CD8-positive, alpha-beta memory T cell (primary cell): ENCODE measurements at places on chromosomes 7 and 10. TPM values are rescaled to one million over a fixed set of nuclear protein-coding genes. Genes with fewer than 3 reads are reported as not detected.

DNA sequence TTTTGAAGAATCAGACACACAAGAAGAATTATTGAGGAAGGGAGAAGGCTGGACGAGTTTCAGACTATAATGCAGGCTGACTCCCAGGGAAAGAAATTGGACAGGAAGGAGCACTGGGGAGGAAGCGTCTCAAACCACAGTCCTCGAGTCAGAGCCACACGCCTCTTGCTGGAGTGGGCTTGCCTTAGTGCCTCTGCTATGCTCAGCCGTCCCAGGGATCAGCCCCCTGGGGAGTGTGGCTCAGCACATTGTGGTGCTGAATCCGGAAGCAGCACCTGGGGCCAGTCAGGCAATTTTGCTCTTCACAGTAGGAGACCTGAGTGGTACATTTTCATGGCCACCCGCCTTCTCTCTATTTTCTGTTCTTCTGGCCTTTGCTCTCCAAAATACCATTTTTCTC, 67.4 kb upstream of the SLC35G1 start:
- no peak for DNase-seq

DNA sequence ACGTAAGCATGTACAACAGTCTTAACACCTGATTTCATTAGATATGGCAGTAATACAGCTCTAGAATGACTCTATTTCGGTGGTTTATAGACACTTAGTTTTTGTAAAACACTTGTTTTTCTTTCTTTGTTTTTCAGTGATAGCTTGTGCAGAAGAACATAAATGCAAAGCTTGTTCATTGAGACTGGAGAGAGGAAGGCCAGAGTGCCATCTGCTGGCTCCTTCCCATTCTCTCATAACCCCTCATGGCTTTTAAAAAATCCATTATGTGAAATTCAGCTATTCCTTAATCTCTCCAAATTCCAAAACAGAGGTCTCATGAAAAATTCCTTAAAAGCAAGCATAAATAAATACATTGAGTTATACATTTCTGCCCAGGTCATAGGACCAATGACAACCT, 76.3 kb downstream of the CACNB2 start:
- DNase-seq: no peak

DNA sequence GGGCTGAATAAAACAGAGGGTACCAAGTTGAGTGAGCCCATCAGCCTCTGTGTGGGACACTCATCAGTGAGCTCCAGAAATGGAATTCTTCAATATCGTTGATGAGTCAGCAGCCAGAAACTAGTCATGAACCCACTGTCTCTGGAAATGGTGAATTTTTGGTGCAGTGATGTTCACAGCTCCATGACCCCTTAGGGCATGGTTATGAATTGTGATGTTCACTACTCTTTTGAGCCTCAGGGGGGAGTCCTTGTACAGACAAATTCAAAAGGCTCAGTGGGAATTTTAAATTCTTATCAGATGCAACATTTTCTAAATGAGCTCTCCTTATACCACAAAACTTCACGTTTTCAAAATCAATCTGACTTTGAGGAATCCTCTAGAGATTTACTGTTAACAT, 335.7 kb downstream of the PHTF2 start:
- DNase-seq: no peak

DNA sequence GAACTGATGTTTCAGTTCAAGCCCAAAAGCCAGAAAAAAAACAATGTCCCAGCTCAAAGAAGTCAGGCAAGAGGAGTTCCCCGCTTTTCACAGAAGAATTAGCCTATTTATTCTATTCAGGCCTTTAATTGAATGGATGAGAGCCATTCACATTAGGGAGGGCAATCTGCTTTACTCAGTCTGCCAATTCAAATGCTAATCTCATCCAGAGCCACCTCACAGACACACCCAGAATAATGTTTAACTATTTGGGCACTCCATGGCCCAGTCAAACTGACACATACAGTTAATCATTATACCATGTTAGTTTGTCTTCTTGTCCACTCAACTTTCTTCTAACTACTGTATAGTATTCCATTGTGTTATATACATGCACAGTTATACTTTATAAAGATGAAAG, 2.6 kb upstream of the NPSR1 start:
- DNase-seq: no peak

DNA sequence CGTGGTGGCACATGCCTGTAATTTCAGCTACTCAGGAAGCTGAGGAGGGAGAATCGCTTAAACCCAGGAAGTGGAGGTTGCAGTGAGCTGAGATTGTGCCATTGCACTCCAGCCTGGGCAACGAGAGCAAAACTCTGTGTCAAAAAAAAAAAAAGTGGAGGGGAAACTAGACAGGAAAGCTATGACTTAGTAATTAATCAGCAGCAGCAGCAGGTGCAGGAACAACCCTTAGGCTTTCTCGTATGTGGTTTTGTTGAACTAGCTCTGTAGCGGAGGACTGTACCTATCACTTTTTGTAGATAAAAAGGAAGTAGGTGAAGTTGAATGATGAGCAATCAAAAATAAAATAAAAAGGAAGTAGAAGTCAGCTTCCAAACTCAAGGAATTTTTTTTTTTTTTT, 76.9 kb upstream of the KMT2C start:
- peak; percentile 15 for DNase-seq

DNA sequence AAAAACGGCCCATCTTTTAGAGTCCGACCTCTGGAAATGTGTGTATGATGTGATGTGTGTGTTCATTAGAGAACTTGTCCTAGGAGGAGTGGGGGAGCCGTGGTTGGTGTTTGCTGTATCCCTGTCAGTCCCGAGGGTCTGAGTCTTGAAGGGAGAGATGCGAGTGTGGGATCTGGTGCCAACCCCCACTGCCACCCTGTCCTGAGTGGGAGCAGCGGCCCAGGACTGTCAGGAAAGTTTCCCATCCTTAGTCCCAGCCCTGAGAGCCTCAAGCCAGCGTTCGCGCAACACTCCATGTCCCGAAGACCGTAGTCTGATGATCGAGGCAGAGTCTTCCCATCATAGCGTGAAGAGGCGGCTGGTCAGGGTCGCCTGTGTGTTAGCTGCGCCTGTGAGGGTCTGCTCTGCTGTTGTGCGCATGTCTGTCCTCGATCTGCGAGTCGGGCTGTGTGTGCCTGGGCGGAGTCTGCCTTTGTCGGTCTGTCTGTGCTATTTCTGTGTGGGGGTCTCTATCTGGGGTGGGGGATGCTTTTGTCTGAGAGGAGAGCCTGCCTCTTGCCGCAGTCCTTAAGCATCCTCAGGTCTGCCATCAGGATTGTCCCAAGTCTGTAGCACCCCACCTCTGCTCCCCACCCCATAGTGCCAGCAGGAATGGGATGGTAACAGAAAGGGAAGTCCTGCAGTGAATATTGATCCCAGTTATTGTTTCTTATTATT, 514 bp upstream of the CHAT start:
- no peak for DNase-seq

- no peak for DNase-seq
Measured at GRCh38 chr10:124150807-124151417, 57.5 kb upstream of the CHST15 start.

- DNase-seq: no peak
Measured at GRCh38 chr10:112362833-112363232, 11.1 kb upstream of the ACSL5 start.

- DNase-seq: no peak
Measured at GRCh38 chr7:2072042-2072441, 160.7 kb downstream of the MAD1L1 start.

DNA sequence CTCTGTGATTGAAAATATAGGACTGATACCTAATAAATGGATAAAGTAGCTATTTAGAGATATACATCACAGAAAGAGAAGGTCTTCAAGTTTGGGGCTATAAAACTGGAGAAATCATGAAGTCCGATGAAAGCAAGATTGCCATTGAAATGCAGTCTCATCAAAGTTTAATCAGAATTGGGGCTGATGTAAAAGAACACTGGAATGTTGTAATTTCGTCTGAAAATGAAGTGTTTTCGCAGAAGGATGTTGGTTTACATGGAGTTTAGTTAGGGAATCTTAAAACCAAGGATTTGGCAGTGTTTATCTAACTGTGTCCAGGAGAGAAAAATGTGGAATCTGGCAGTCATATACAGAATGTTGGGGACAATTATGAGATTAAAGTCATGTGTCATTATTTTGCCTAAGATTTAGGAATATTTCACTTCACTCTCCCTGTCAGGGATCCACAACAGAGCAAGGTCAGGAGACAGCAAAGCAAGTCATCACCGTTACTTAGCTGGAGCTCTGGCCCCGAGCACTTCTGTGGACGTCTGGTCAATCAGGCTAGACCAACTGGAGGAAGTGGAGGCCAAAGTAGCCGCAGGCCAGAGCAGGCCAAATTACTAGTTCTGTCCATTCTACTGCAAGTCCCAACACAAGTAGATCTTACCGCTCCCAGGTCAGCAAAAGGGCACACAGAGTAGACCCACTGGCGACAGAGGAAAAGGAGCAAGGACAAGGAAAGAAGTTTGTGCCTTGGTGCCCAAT, 37.0 kb downstream of the EPDR1 start:
- DNase-seq: no peak

- no peak for DNase-seq
Measured at GRCh38 chr7:152564656-152565250, 111.2 kb downstream of the XRCC2 start.

- DNase-seq: no peak
Measured at GRCh38 chr10:54444170-54444569, 356.9 kb downstream of the PCDH15 start.

- DNase-seq: no peak
Measured at GRCh38 chr10:124534231-124534798, 72.7 kb downstream of the LHPP start.

DNA sequence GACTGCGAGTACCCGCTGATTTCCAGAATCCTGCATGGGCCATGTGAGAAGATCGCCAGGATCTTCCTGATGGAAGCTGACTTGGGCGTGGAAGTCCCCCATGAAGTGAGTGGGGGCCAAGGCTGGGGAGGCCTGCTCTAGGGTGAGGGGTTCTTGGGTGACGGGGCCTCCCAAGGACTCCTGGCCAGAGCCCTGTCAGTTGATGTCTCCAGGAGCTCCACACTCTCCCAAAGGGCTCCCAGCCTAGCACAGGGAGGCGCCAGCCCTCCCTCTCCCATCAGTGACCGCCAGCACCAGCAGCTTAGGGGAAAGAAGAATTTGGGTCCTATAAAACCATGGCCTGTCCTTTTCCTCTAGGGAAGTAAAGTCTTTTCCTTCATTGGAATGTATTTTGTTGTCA, 9.8 kb upstream of the ZNF22 start:
- no peak for DNase-seq

GRCh38 chr7:26688936-26689506, 175.4 kb downstream of the SKAP2 start:
- DNase-seq: no peak

- DNase-seq: no peak
Measured at GRCh38 chr10:44731283-44731682, 179.9 kb upstream of the TMEM72 start.

GRCh38 chr7:72924386-72924732, 536 bp upstream of the POM121 start:
- DNase-seq: no peak

DNA sequence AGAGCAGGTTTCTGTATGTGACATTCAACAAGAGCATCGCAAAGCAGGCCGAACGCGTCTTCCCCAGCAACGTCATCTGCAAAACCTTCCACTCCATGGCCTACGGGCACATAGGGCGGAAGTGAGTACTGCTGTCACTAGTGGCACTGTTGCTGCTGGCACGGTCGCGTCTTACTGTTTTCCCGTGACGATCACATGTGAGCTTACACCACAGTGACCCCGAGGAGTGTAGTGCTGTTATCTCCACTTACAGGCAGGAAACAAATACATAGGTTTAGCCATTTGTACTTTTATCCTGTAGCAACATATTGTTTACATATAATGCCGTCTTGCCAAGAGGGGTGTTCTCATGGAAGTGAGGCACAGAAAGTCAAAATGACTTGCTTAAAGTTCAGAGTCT, 25.4 kb downstream of the FBH1 start:
- DNase-seq: no peak

GRCh38 chr7:155464948-155465739, 7.2 kb downstream of the EN2 start:
- DNase-seq: no peak

CPXM2 gene
- not detected for total RNA-seq

C1GALT1 gene
- 40.4 TPM for total RNA-seq

OR9A2 gene
- not detected for total RNA-seq

FEZF1 gene
- total RNA-seq: not detected

ADARB2 gene
- not detected for total RNA-seq

PNLIPRP2 gene
- total RNA-seq: not detected

COG5 gene
- 29.2 TPM for total RNA-seq

SORCS1 gene
- total RNA-seq: not detected

GRM3 gene
- total RNA-seq: not detected
